D721Med (cell line): ENCODE measurements at places on chromosomes 12 and 14.

- DNase-seq: no peak
Measured at GRCh38 chr12:26361964-26362363, 166.6 kb downstream of the SSPN start.

GRCh38 chr12:104519190-104520019 is 62.7 kb downstream of the CHST11 start:
- DNase-seq: no peak

DNA sequence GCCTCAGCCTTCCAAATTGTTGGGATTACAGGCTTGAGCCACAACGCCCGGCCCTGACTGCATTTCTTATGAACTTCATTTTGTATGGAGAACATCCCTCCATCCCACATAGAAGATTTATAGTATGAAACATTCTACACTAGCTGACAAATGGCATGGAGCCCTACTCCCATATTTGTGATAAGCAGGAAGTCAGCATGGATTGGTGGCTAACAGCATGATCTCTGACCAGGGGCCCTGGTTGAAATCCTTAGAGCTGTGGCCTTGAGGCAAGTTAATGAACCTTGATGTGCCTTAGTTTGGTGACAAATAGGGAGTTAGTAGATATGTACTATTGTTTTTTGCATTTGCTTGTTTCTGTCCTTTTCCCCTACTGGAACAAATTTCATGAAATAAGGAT is 12.3 kb downstream of the IFI27L1 start:
- no peak for DNase-seq

DNA sequence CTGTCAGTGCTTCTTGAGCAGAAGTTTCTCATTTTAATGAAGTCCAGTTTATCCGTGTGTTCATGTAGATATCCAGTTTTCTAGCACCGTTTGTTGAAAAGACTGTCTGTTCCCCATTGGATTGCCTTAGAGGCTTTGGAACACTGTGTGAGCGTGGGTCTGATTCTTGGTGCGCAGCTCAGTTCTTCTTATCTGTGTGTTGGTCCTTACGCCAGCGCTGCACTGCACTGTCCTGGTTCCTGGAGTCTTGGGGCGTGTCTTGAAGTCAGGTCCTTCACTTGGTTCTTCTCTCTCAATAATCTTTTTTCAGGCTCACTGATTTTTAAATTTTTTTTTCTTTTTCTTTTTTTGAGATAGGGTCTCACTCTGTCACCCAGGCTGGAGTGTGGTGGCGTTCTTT is 25.5 kb downstream of the EP400 start:
- DNase-seq: no peak

GRCh38 chr14:45222485-45223262 is 30.3 kb downstream of the MIS18BP1 start:
- DNase-seq: no peak

- DNase-seq: no peak
Measured at GRCh38 chr12:69417741-69418167, 52.4 kb upstream of the FRS2 start.

- DNase-seq: no peak
Measured at GRCh38 chr12:84464616-84465015, 448.0 kb downstream of the SLC6A15 start.

- DNase-seq: no peak
Measured at GRCh38 chr12:131387281-131388163, 323.4 kb upstream of the SFSWAP start.

GRCh38 chr14:75280831-75281653 is 2.4 kb downstream of the FOS start:
- DNase-seq: no peak

GRCh38 chr12:4275016-4275869 is 1.7 kb downstream of the CCND2 start:
- DNase-seq: no peak

DNA sequence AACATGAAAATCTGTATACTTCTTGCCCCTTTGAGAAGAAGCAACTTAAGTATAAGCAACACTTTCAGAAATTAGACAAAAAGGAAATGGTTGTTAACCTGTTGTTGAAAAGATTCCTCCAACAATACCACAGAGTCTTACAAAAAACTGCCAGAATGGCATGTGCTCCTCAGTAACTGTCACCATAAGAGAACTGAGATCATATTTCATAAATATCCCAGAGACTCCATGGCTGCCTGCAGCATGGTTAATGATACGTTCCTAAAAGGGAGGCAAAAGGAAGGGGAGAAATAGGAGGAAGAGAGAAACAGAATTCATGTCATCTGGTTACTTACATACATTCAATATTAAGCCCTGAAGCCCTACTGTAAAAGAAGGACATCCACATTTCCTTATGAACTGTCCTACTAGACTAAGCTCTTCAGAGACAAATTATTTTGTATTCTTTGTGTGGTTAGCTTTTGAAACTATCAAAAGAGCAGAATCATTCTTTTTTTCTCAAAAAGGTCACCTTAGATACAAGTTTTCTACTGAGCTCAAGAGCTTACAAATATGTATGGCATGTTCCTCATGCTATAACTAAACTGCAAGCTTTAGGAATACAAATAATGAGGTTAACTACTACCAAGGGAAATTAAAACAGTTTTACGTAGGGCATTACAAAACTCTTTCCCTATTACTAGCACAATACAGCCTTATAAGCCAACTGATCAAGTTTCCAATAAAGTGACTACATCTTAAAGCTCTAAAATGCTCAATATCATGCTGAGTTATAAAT is 37.8 kb downstream of the ERGIC2 start:
- DNase-seq: no peak

DNA sequence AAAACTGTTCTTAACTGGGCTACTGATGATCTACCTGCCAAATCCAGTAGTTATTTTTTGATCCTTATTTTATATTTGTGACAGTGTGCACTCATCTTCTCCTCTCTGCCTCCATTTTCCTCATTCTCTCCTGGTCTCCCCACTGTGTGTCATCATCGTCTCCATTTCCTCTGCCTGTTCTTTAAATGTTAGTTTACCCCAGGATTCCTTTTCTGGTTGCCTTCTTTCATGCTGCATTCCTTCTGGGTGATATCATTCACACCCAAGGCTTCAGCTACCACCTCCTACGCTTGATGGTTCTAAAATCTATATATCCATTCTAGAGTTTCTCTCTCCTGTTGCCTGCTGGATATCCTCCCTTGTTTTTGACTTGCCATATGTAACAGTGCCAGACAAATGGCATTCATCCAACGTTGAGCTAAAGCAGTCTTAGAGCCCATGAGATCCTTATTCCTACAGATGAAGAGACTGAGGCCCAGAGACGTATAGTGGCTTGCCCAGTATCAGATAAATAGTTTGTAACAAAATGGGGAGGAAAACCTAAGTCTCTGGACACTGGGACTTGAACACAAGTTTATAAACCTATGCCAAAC is 109.5 kb downstream of the DIP2B start:
- DNase-seq: no peak

- DNase-seq: no peak
Measured at GRCh38 chr12:132710043-132710404, 618 bp upstream of the PGAM5 start.

GRCh38 chr14:29037411-29037810 is 270.8 kb downstream of the FOXG1 start:
- DNase-seq: no peak

DNA sequence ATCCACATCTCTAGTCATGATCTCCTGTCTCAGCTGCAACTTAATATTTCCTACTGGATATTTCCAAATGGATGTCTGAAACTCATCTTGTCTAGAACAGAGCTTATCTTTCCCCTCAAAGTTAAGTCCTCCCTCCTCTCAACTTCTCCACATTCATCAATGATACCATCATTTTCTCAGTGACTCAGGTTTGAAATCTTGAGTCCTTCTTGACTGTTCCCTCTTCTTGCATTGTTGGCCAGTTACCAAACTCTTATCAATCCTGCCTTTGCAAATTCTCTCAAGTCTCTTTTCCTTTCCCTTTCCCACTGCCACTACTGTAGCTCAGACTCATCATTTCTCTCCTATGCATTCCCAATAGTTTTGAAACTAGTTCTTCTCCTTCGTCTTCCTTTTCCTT is 14.3 kb upstream of the CHURC1 start:
- DNase-seq: no peak

- DNase-seq: no peak
Measured at GRCh38 chr12:9669534-9669933, at the start of gene CLEC2D. CLEC2D (plus strand) TSS chr12:9669713; CDS start chr12:9669735, 22 bp downstream.

DNA sequence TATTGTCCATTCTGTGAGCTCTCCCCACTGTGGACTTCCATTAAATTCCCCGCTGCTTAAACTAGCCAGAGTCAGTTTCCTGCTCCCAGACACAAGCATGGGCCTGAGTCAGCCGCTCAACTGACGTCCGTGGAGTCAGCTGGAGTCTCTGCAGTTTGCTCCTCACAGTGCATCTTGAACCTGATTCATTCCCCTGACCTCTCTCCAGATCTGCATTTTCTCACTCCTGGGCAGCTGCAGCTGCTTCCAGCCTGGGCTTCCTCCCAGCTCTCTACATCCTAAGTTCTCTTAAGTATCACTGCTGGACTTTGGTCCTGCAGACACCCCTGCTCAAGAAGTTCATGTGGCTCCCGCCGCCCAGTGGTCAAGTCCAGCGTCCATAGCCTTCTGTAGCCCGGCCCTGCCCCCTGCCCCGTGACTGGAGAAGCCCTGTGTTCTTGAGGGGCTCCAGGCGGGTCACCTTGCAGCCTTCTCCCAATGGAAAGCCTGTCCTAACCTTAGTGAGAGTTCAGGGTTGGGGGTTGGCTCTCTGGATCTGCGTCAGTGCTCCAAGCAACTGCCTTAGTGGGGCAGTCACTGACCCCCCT is 20.0 kb downstream of the NFKBIA start:
- no peak for DNase-seq

- no peak for DNase-seq
Measured at GRCh38 chr12:31517994-31518393, 72.9 kb downstream of the DENND5B start.

GRCh38 chr12:13104409-13104808 is 942 bp upstream of the GSG1 start:
- no peak for DNase-seq

- DNase-seq: no peak
Measured at GRCh38 chr14:104634138-104634760, 29.7 kb upstream of the TMEM179 start.

DNA sequence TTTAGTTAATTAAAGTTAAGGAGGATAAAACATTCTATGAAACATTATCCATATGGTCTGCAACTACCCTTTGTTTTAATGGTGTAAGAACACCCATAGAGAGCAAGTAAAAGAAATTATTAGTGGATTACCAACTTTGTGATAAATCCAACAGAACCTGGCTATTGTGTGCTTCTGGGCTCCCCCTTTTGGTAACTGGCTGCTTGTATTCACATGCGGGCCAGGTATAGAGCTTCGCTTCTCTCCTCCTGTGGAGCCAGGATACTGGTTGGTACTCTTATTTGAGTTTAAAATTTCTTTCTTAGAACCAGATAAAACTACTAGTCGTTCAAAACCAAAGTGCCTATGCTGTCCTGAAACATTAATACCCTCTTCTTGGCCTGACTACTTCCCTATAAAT is 81.0 kb downstream of the PTPRR start:
- no peak for DNase-seq

DNA sequence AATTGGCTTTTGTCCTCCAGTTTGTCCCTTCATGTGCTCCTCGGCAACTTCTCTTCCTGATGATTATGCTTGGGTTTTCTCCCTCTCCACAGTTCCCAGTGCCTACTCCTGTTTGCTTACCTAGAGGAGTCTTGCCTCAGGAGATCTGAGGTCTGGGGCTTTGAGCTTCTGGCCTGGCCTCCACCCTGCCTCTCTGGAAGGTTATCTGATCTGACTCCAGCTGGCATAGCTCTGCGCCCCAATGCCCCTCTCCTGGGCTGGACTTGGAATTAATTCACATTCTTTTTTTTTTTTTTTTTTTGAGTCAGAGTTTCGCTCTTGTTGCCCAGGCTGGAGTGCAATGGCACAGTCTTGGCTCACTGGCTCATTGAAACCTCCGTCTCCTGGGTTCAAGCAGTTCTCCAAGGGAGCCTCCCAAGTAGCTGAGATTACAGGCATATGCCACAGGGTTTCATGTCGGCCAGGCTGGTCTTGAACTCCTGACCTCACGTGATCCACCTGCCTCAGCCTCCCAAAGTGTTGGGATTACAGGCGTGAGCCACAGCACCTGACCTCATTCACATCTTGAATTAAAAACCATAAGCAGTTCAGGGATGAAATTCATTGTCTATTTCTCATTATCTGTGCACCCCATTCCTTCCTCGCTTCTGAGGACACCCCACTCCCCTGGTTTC is 33.5 kb downstream of the CFL2 start:
- no peak for DNase-seq

DNA sequence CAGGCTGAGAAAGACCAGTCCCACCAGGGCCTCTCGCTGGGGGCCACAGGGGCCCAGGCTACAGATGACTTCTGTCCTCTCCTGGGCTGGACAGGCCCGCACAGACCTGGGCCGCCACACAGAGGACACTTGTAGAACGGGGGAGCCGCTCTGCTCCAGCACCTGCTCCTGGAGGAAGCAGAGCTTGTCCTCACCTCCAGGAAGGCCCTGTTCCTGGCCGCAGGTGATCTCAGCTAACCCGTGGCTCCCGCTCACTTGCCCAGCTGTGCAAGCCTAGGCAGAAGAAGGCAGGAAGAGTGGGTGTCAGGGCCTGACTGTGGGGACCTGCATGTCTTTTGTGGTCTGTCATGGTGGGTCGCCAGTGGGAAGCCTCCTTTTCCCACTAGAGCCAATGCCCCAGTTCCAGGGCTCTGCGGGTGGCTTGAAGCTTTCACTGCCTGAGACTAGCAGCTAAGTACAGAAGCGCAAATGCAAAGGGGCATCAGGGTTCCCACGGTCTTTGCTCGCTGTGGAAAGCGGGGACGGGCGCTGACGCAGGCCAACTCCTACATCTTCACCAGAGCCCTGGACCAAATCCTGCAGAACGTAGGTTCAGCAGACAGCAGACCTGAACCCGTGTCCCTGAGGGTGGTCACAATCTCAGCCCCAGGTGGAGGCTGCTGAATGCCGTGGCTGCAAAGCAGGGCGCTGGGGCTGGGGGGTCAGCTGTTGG is 8.8 kb upstream of the CEP170B start:
- no peak for DNase-seq

GRCh38 chr14:91997492-91997891 is 42.4 kb downstream of the TRIP11 start:
- no peak for DNase-seq

- DNase-seq: no peak
Measured at GRCh38 chr14:72333357-72333756, 401.1 kb downstream of the RGS6 start.

- DNase-seq: no peak
Measured at GRCh38 chr12:38384816-38385378, 68.3 kb downstream of the ALG10B start.

DNA sequence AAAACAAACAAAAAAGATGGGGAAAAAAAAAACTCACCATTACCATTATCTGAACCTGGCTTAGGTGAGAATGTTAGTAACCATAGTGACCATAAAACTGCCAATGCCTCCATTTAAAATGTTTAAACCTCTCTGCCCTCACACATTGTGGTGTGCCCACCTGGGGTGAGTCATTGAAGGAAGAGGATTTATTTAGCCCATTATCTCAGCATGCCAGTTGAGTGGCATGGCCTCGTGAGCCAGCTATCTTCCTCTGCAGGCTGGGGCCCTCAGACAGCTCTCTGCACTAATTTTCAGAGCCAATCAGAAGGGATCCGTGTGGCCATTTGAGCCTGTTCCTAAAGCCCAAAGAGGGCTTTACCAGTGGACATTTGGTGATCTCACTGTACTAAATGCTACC is 81.8 kb upstream of the CCDC198 start:
- DNase-seq: no peak

GRCh38 chr12:5114436-5114835 is 70.8 kb downstream of the KCNA5 start:
- DNase-seq: no peak

- no peak for DNase-seq
Measured at GRCh38 chr14:96693252-96693820, 103.8 kb upstream of the VRK1 start.

GRCh38 chr14:94098326-94098992 is 12.1 kb upstream of the IFI27 start:
- no peak for DNase-seq
